D721Med (cell line): ENCODE measurements at places on chromosomes 12 and 14.

GRCh38 chr14:51495319-51495718 lies 156.4 kb upstream of the FRMD6 start:
- no peak for DNase-seq

- DNase-seq = no peak
Measured at GRCh38 chr12:119423285-119423684, 88.8 kb downstream of the CCDC60 start.

- no peak for DNase-seq
Measured at GRCh38 chr14:89327771-89328212, 89.2 kb downstream of the FOXN3 start.

GRCh38 chr12:130719263-130719859 lies 3.3 kb upstream of the RIMBP2 start:
- DNase-seq = no peak

- no peak for DNase-seq
Measured at GRCh38 chr12:26636710-26637328, 196.2 kb downstream of the ITPR2 start.

DNA sequence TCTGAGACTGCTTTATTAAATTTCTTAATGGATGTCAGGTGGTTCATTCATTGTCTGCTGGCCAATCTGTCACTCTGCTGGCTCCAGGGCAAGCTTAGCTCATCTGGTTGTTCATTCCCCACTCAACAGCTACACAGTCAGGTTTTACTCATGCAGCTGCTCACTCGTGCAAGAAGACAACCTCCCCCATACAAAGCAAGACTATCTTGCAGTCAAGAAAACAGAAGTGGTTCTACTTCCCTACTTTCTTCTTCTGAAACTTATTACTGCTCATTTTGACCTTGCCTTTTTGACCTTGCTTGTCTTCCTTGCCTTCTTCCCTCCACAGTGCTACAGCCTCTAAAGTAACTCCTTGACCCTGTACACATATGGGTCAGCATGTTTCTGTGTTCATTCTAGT lies 277.9 kb downstream of the SSPN start:
- DNase-seq = no peak

GRCh38 chr12:139585-139984 lies 73.0 kb downstream of the IQSEC3 start:
- DNase-seq = no peak

GRCh38 chr12:125742413-125742812 lies 677.2 kb downstream of the AACS start:
- no peak for DNase-seq

GRCh38 chr12:130552483-130552996 lies 163.6 kb downstream of the RIMBP2 start:
- no peak for DNase-seq

DNA sequence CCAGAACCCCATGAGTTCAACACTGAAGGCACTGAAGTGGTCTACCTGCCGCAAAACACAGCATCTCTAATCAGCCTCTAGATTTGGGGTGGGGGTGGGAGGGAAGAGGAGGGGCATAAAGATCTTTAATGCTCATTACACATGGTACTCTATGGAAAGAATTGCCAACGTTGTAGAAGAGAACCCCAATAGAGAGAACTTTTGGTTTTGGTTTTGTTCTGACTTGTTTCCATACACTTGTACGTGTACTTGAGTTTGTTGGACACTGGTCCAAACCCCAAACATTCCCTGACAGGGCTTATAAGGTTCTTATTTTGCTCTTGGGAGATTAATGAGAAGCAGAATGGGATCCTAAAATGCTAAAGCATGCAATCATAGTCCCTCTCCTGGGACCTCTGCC lies 31.0 kb downstream of the GNPTAB start:
- DNase-seq = no peak

GRCh38 chr12:85155791-85156190 lies 119.6 kb downstream of the LRRIQ1 start:
- no peak for DNase-seq

DNA sequence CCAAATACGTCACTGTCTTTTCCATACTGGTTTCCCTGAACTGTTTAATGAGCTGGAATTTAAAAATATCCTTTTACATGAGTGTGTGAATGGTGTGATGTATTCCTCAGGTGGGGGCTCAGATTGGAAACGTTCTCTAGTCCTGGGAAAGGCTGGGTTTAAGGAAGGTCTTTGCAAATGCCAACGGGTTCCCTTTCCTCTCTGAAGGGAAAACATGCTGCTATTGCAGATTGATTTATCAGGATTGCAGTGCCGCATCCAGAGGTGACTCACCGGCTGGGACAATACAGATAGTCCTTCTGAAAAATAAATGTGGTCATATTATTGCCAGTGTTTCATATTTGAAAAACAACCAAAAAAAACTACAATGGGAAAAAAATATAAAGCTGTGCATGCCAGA lies 193.1 kb upstream of the FLRT2 start:
- DNase-seq = no peak

GRCh38 chr12:52913431-52913821 lies 8.6 kb upstream of the KRT8 start:
- no peak for DNase-seq

GRCh38 chr12:78167510-78167909 lies 336.8 kb downstream of the NAV3 start:
- DNase-seq = no peak

- no peak for DNase-seq
Measured at GRCh38 chr12:24903329-24904088, 45.4 kb downstream of the BCAT1 start.

DNA sequence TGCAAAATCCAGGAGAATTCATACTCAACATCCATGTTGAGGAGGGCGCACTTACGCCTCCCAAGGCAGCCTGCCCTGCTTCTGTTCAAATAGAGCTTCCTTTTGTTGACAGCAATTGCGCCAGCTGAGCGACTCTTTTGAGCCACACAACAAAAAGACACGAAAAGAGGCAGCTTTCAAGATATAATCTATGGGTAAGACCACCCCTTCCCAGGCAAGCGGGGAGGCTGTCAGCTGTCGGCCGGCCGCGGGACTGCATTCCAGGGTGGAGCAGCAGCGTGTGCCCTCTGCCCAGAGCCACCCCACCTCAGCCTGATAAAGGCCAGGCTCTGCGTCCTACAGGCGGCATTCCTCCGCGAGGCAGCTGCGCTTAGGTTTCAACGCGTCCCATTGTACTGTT lies 15.8 kb upstream of the STAB2 start:
- DNase-seq = no peak

- DNase-seq = no peak
Measured at GRCh38 chr14:98947911-98948595, 323.9 kb downstream of the BCL11B start.

DNA sequence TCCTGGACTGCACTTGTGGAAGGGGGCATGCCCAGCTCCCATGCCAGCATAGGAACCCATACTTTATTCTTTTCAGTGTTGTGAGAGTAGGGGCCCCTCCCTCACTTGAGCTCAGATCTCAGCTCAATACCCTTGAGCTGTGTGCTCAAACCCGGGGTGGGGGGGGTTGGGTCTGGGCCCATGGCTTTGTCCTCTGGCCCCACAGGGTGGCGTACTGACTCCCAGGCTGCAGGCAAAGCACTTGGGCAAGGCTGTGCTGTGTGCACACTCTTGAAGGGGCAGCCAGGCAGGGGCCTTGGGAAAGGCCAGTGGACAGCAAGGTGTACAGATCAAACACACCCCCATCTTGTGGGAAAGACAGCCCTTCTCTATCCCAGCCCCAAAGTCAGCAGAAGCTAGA lies 81.8 kb downstream of the WIF1 start:
- no peak for DNase-seq

- no peak for DNase-seq
Measured at GRCh38 chr12:81468206-81468605, 290.9 kb downstream of the PPFIA2 start.

- no peak for DNase-seq
Measured at GRCh38 chr12:103139876-103140275, 182.4 kb downstream of the ASCL1 start.

- no peak for DNase-seq
Measured at GRCh38 chr12:13957576-13957975, 23.8 kb downstream of the GRIN2B start.

DNA sequence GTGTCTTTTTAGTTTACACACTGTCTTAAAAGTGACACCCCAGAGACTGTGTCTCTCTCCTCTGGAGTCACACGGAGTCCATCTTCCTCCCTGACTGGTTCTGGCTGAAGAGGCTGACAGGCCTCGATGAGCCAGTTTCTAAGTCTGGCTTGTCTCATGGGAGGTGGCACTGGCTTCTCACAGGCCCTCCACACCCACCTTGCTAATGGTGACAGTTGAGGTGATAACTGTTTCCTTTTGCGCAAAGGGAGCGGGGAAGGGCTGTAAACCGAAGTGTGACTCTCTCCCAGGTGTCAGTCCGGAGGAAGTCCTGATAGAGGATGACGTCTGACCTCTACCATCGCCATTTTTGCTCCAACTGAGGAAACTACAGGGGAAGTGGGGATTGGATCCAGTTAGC lies 30.2 kb downstream of the KCTD10 start:
- no peak for DNase-seq

DNA sequence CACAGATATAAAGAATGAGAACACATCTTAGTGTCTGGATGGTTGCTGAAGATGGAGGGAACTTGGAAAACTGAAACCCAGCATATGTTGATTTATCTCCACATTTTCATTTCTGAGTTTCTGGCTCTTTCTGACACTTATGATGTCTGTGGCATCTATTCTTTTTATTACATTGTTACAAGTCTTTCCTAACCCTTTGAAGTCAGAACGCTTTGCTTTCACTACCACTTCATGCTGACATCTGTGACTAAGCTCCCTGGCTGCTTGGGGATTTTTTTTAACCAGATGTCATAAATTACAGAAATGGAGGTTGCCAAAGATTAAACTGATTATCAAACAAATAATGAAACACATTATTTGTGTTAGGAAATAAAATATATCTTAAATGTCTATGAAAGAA lies 188.7 kb downstream of the KITLG start:
- DNase-seq = no peak

GRCh38 chr12:26266881-26267280 lies 71.5 kb downstream of the SSPN start:
- DNase-seq = no peak

- no peak for DNase-seq
Measured at GRCh38 chr12:105547786-105548185, 217.3 kb downstream of the C12orf75 start.

- DNase-seq = no peak
Measured at GRCh38 chr14:68261092-68261842, 441.7 kb downstream of the RAD51B start.

DNA sequence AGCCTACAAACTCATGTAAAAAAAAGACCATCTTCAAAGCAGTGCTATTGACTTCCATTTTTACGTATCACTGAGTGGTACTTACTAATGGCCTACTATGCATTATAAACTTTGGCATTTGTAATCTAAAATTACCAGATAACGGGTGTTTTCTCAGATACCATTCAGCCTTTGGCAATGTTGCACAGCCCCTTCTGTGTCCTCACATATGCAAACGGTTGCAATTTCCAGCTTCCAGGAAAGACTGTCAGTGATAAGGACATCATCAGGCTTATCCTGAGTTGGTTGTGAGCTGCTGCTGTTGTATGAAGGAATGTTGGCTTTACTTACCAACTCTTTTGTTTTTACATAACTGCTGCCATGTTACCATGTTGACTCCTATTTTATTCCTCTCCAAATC lies 1.6 kb upstream of the SLC6A13 start:
- no peak for DNase-seq

- DNase-seq = no peak
Measured at GRCh38 chr12:114166362-114166761, 200.2 kb upstream of the RBM19 start.

DNA sequence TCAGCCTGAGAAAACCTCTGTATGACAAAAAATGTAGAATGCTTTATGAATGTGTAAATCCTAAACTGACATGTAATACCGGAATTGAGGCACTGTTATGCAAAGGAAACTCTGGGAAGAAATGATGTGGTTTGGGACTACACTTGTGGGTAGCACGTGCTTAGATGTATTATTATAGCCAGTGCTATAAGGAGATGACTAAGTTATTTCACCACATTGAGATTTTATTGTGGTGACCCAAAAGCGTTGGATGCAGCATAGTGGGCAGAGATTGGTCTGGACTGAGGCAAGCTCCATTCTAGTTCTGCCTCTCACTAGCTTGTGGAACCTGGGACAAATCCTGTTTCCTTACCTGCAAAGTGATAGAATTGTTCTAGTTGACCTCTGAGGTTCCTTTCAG lies 172.2 kb downstream of the SNAPC1 start:
- no peak for DNase-seq

- DNase-seq = no peak
Measured at GRCh38 chr14:51978681-51979085, 10.7 kb upstream of the RTRAF start.

DNA sequence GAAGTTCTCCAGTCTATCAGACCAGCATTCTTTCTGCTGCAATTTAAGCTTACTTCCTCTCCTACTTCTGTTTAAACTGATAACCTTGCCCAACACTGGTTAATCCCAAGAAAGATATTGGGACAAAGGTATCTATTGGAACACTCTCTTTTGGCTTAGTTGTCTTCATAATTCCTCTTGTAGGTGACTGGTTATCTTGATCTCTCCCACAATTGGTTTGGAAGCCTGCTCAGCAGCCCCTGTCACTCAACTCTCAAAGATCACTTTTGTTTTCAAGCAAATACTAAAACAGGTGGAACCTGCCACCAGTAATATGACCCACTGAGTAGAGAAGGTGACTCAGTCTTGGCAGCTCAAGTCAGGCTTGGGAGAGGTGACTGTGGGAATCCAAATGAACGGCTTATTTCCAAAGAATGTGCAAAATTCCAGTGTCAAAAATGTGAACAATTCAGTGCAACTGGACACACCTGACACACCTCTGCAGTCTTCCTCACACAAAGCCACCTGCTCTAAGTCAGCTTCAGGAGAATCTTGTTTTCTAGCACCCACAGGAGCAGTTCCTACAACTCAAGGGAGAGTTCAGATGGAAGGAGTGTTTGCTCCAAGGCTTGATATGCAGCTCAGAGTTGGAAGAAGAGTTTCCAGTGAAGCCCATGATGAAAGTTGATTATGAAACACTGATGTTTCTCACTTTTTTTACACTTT lies 83.2 kb upstream of the SLC38A2 start:
- DNase-seq = no peak

DNA sequence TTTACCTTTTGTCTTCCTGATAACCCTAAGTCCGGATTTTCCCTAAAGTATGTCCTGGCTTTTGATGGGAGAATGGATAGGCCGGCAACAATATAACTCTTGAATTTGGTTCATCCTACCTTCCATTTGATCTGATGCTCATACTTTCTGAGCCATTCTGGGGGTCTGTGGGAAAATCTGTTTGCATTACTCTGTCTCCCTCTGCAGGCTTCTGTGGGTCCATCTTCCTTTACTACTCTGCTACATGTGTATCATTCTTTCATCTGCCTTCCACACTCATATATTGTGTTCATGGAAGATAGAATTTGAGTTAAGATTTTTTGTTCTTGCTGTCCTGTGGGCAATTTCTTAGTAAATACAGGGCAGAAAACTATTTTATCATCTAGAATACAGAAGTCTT lies 101.5 kb downstream of the NAV3 start:
- no peak for DNase-seq
